ENCODE measurements at places on chromosomes 1 and 21.

GRCh38 chr1:225572422-225572821 is 80.5 kb downstream of the ENAH start:
- DNase-seq: no peak

GRCh38 chr1:240310226-240310925 is 218.7 kb downstream of the FMN2 start:
- peak; percentile 59 for DNase-seq

GRCh38 chr1:161531986-161532643 is 7.8 kb downstream of the HSPA6 start:
- peak; percentile 32 for DNase-seq

- peak; percentile 89 for DNase-seq
Observed at GRCh38 chr1:156445789-156446263, 54.7 kb downstream of the MEF2D start.

GRCh38 chr1:17671314-17671705 is 83.8 kb upstream of the ACTL8 start:
- no peak for DNase-seq

DNA sequence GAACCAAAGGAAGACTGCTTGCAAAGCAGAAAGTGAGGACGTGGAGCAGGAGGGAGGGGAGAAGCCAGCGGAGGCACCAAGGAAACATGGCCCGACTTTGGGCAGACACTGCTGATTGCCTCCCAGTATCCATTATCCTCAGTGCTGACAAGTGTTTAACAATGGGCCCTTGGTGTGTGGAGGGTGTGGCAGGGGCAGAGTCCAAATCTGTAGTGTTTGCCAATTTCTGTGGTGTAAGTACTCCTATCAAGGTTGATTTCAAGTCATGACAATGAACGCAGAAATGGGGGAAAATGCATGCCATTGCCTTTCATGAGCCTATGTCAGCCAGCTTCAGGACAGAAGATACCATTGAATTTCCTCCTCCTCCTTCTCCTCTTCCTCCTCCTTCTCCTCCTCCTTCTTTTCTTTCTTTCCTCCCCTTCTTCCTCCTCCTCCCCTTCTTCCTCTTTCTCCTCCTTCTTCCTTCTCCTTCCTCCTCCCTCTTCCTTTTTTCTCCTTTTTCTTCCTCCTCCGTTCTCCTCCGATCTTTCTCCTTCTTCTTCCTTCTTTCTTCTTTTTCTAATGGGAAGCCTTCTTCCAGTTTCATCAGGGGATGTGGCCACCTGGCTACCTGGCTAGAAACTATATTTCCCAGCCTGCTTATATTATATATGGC is 10.3 kb upstream of the PHC2 start:
- no peak for DNase-seq

DNA sequence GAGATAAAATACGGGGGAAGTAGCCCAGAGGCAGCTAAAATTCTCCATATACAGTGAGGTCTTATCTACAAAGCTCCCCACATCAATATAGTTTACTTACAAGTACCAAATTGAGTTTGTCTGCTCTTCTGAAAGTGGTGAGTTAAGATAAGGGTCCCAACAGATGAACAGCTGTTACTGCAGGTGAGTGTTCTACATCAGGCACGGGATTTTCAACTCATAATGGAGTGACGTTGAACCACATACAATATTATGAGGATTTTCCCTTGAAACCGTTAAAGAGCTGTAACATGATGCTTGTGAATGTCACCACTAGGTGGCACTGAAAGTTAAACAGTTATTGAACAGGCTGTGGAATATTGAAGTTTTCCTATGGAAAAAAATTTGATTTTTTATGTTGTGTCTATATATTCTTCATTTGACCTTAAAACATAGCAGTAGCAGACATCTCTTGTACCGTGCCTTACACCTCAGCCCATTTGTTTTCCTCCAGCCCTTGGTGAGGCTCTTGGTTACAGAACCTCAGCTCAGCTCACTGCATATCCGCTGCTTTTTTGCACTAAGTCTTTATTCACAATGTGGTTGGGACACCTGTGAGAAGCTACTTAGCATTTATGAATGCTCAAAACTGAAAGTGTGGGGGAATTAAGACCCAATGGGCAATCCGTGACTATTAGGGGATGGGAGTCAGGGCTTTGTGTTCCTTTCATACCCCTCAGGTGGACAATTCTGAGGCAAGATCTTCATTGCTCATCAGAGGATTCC is 23.2 kb downstream of the CD1D start:
- DNase-seq: peak; percentile 79

DNA sequence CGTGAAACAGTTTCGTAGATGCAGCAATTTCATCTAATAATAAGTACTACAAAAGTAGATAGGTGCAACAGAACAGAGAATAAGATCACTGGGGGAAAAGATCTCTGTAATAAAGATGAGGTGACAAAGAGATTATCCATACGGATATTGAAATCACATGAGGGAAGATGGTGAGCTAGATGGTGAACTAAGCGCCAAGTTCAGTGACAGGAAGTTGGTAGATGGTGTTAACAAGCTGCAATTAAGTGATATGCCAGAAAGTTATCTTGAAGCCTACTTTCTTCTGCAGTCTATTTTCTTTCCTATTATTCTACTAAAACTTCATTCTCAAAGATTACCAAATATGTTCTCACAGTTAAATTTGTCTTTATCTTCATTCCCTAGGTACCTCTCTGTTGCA is 7.1 kb downstream of the LRIF1 start:
- DNase-seq: no peak

- no peak for DNase-seq
Observed at GRCh38 chr1:28178690-28179485, 2.4 kb upstream of the PTAFR start.

GRCh38 chr1:89310976-89311375 is 38.3 kb upstream of the GBP5 start:
- DNase-seq: no peak

DNA sequence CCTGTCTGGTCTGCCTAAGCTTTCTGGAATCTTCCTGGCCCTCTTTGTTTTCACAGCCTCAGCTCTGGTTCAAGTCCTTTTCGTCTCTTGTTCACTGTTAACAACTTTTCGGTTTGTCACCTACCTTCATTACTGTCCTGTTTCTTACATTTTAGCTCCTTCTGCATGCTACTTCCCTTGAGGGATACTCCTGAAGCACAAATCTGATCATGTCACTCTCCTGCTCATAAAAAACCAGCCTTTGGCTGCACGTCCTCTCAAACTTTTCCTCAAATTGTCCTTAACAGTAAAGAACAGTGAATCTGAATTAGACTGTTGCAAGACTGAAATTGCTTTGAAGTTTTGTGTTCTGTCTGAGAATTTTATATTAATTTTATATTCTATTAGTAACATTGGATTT is 3.3 kb downstream of the RAVER2 start:
- DNase-seq: no peak

DNA sequence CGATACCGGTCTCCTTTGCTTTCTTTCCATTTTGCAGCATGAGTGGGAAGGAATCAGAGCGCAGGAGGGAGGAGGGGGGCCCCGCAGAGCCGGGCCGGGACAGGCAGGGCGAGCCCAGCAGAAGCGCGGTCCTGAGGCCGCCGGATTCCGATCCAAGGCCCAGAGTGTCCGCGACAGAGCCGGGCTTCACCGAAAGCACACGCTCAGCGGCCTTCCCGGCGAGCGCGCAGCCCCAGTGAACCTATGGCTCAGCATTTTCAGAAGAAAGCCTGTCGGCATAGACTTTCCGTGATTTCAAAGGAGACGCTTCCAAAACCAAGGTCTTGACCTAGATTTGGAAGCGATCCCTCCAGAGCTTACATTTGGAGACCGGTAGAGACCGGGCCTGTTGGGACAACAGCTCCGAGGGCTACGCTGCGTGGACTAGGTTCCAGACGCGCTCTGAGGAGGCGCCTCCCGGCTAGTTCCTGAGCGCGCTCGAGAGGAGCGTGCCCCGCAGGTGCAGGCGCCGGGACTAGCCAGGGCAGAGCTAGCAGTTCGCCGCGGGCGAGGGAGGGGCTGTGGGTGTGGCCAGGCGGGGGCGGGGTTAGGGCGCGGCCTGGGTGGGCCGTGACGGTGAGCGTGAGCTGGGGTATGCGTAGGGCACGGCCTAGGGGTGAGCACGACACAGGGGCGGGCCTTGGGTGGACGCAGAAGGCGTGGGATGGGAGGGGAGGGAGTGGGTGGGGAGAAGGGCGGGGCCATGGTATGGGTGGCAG is 27.8 kb upstream of the PRSS38 start:
- DNase-seq: peak; percentile 95

GRCh38 chr1:169090900-169091311 is 15.6 kb upstream of the ATP1B1 start:
- no peak for DNase-seq

DNA sequence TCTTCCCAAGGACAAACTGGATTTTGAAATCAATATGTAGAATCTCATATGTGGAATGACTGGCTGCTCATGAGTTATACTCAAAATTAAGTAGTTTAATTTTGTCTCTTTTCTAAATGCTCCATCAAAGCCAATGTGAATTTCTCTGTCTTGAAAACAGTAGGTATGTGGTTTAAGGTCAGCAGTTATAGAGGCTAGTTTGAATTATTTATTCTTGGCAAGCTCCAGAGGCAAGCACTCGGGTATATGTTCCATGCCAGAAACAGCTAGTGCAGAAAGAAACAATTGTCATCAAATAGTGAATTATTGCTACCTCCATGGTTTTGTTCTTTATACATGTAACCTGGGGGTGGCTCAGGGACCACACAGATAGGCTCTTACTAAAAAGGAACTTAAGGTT is 63.5 kb downstream of the LRIG2 start:
- no peak for DNase-seq

- no peak for DNase-seq
Observed at GRCh38 chr1:92990828-92991227, 29.6 kb upstream of the DIPK1A start.

DNA sequence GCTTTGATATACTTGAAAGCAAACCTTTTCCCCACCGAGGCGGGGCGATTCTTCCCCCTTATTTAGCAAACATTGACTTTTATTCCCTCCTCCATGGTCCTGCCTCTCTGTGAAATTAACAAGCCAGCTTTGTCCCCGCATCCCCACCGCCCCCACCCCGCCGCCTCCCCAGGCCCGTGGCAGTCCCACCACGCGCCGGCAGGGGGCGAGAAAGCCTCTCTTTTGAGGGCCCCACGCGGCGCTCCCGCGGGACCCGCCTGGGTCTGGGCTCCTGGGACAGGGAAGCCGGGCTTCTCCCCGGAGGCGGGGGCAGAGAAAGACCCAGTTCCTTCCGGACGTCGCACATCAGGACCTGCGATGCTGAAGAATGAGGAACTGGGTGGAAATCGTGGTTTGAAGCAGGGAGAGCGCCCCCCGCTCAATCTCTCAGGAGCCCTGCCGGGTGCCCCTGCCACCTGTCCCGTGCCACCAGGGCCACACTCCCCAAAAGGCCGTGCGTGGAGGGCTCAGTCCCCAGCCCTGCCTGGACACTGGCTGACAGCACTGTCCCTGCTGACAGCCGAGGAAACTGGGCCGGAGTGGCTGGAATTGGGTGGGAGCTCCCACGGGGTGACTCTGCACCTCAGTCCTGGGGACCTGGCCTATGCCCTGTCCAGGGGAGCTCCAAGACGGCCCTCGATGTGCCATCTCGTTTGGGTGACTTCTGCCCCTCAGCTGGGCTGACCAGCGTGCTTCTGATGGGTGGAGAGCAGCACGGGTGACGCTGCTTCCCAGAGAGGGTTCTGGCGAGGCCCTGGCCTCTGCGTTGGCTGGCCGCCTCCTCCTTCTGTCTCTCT is 8.6 kb upstream of the ACTRT2 start:
- DNase-seq: peak; percentile 61

DNA sequence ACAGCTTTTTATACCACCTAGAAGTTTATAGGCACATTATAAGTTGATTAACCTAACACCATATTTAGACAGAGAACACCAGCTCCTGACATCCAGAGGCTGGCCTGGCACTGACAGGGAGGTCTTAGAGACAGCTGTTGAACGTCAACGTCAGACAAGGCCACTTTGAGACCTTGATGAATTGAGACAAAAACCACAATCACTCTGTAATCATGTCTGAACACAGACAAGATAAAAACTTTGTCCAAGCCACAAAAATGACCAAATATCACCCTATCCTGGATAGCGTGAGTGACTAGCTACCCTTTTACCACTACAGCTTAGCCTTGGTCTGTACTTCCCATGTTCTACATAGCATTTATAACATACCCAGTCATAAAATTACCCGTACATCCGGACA is 403.6 kb upstream of the CHRM3 start:
- no peak for DNase-seq

DNA sequence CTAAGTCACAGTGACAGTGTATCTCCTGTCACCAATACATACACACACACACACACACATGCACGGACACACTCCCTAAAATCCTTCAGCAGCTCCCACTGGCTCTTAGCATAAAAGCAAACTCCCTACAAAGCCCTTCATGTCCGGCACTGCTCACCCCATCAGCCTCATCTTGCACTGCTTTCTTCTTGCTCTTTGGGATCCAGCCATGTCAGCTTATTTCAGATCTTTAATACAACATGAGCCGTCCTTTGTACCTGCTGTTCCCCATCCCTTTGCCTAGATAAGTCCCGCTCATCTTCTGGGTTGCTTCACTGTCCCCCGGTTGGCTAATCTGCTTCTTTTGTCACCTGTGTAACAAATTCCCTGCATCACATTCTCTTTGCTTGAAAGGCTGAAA is 82.1 kb upstream of the VAV3 start:
- no peak for DNase-seq

GRCh38 chr1:206975306-206975705 is 5.0 kb upstream of the FCAMR start:
- DNase-seq: no peak

- DNase-seq: peak; percentile 87
Observed at GRCh38 chr1:26471498-26472319, 531 bp upstream of the HMGN2 start.

- DNase-seq: no peak
Observed at GRCh38 chr21:18913914-18914313, 510.3 kb upstream of the TMPRSS15 start.

- DNase-seq: no peak
Observed at GRCh38 chr1:233883671-233884070, 20.8 kb upstream of the SLC35F3 start.

- peak; percentile 96 for DNase-seq
Observed at GRCh38 chr1:151130987-151131586, 15.3 kb downstream of the SEMA6C start.

DNA sequence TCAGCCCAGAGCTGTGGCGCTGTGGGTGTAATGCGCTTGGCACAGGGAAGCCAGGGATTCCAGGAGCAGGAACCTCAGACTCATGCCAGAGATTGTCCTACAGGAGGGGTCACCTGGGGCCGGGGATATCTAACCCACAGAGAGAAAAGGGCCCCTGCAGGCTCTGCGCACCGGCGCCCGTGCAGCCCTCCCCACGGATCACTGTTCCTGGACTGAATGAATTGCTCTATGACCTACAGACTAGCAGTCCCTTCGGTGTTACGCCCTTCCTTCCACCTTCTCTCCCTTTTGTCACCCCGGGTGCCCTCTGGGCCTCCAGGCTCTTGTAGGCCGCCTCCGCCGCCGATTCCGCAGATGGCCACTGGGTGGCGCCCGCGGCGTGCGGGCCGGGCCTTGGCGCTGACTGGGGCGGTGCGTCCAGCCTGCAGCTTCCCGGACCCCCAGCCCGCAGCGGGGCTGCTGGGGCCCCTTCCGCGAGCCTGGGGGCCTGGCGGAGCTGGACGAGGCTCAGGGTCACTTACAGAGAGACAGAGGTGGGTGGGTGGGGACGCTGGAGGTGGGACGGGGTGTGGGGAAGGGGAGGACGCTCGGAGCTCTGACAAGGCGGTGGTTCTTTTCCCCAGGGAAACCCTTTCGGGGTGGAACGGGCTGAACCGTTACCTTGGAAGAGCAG is 101.3 kb downstream of the IER5 start:
- DNase-seq: peak; percentile 77

GRCh38 chr1:107138166-107138565 is 2.7 kb upstream of the NTNG1 start:
- DNase-seq: no peak
